ENCODE measurements at places on chromosomes 4 and X.

- no peak for DNase-seq
Observed at GRCh38 chr4:102404431-102404969, 59.2 kb upstream of the SLC39A8 start.

DNA sequence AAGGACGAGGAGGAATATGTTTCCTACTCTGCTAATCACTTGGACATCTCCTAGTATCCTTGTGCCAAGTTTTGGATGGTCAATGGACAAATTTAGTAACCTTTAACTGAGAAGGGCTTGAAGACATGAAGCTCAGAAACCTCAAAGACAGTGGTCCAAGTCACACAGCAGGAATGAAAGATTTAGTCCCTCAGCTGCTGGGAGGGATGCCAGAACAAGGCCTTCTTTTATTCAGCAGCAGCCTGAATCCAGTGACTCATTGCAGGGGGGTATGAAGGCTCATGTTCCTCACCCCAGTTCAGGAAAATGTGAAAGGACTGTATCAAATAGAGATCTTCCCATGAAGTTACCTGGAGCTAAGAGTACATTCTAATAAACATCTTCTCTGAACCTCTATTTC, 214.9 kb upstream of the UGT8 start:
- DNase-seq, result peak; percentile 77

- peak; percentile 94 for DNase-seq
Observed at GRCh38 chr4:6732441-6733357, 16.7 kb downstream of the BLOC1S4 start.

- no peak for DNase-seq
Observed at GRCh38 chr4:98170035-98170434, 26.8 kb upstream of the STPG2 start.

GRCh38 chr4:184715526-184715925, 18.4 kb downstream of the CENPU start:
- no peak for DNase-seq

GRCh38 chr4:7074426-7074825, 6.6 kb upstream of the GRPEL1 start:
- DNase-seq, result peak; percentile 32

DNA sequence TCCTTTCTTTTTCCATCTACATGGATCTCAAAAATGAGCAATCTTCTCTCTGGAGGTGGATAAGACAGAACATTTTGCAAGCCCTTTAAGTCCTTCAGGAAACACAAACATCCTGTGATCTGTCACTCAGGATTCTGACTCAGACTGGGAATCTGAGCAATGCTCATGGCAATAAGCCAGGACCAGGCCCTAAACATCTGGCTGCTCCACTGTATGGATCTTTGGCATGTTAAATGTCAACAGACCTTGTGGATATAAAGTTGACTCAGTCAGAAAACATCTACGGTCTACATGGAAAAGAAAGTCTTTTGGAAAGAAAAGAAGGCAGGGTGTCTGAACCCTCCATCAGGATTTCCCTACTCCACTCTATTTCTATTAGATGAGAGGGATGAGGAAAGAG, 17.8 kb upstream of the CHIC2 start:
- DNase-seq, result peak; percentile 91

DNA sequence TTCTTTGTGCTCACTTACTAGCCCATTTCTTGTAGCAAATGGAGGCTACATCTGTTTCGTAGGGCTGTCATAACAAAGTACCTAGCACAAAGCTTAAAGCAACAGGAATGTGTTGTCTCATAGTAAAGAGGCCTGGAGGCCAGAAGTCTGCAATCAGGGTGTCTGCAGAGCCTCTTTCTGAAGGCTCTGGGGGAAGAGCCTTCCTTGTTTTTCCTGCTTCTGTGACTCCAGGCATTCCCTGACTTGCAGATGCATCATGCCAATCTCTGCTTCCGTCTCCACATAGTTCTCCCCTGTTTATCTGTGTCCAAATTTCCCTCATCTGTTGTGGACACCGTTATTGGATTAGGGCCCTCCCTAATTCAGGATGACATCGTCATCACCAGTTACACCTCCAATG, 67.1 kb downstream of the SHROOM2 start:
- DNase-seq, result no peak

- no peak for DNase-seq
Observed at GRCh38 chr4:14716691-14717090, 285.6 kb upstream of the CPEB2 start.

GRCh38 chr4:145179281-145179860, 1.0 kb downstream of the OTUD4 start:
- DNase-seq, result peak; percentile 56

- DNase-seq, result no peak
Observed at GRCh38 chr4:9924750-9925149, 96.5 kb downstream of the SLC2A9 start.

GRCh38 chrX:11756354-11757318, 1.4 kb upstream of the MSL3 start:
- DNase-seq, result no peak

- peak; percentile 40 for DNase-seq
Observed at GRCh38 chrX:71301195-71301924, at the start of gene ITGB1BP2. Gene ITGB1BP2 (plus strand): TSS chrX:71301750. CDS start chrX:71301807, 57 bp downstream.

GRCh38 chr4:30460818-30461217, 259.4 kb upstream of the PCDH7 start:
- DNase-seq, result no peak

- DNase-seq, result no peak
Observed at GRCh38 chr4:182286931-182287330, 43.7 kb downstream of the TENM3 start.

DNA sequence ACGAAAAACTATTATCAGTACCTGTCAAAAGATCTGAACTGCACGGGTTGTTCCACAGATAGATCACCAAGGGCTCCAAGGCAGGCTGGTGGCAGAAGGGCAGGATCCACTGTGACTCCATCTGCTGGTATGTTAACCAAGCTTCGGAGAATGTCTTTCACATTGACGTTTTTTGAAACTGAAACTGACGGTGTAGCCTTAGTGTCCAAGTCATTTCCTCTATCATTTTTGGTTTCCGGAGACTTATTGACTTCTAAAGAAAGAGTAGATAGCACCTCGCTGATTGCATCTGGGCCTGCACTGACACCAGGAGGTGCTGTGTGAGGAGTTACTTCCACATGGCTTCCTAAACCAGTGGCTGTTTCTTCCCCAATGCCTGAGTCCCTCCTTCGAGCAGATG, 186.9 kb downstream of the LRBA start:
- no peak for DNase-seq

GRCh38 chrX:30196322-30196721, 19.0 kb upstream of the MAGEB2 start:
- DNase-seq, result peak; percentile 13

DNA sequence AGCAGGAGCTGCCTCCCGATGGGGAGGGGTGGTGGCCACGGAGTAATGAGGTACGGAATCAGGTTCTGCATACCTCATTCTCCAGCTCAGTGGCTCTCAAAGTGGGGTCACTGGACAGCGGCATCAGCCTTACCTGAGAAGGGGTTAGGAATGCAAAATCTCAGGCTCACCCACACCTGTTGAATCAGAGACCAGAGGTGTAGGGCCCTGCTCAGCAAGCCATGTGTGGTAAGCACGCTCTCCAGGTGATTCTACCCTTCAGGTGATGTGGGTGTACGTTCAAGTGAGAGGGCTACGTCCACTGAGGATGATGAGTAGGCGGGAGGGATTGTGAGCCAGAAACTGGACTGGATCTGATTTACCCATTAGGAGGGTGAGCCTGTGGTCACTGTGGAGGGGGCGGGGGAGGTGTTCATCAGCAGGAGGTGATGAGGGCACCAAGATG, 65.8 kb downstream of the ANAPC4 start:
- no peak for DNase-seq

DNA sequence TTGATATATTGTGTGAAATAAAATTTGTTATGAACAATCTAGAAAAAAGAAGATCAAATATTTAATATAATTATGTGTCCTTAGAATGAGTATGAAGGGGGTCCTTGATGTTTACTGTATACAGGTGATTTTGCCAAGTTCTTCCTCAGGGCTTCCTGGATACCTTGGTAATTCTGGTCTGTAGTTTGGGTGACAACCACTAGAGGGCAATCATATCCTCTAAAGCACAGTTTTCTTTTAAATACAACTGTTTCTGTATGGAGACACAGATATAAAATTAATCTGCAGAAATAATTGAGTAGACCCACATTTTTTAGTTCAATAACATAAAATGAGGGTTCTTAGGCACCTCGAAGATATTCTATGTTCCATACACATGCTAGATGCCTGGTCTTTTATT, 157.7 kb downstream of the SPANXN1 start:
- DNase-seq, result peak; percentile 20

- DNase-seq, result peak; percentile 11
Observed at GRCh38 chr4:110059556-110060191, 138.7 kb downstream of the ELOVL6 start.

DNA sequence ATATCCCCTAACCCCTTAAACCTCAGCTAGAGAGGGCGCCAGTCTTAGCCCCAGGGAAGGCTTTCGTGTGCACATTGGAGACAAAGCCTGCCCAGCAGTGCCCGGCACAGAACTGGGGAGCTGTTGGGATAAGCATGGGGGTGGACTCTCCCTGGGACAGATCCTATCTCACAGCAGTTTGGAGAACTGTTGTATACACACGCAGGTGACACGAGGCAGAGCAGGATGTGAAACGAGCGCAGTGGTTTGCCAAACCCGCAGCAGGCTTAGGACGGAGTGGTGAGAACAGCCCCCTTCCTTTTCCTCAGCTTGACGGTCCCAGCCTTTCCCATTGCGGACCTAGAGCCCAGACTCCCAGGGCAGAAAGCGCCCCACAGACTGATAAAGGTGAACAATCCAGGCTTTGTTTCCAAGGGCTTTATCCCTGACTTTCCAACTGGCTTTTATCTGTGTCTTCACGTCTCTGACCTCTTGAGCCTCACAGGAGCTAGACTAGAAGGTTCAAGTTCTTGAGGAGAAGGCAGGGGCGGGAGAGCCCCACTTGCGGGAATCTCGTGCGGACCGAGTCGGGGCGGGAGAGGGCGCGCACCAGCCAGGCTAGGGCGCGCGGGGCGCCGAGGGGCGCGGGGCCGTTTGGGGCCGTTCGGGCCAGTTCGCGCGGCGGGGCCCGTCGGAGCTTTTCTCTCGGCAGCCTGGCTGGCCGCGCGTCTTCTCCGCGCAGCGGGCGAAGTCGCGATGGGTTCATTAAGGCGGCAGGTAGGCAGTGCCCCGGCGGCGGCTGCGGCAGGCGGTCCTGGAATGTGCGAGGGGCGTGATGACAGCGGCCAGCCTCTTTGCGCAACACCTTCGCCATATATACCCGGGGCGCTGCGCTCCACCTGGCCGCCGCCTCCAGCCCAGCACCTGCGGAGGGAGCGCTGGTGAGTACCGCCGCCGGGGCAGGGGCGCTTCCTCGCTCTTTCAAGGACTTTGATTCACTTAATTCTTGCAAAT, at the start of gene SLC34A2:
Gene SLC34A2, plus strand, starts transcription at position 881 of the 993 bp plus-strand sequence. CDS start 6,650 bp downstream, outside the sequence.
- DNase-seq, result no peak

DNA sequence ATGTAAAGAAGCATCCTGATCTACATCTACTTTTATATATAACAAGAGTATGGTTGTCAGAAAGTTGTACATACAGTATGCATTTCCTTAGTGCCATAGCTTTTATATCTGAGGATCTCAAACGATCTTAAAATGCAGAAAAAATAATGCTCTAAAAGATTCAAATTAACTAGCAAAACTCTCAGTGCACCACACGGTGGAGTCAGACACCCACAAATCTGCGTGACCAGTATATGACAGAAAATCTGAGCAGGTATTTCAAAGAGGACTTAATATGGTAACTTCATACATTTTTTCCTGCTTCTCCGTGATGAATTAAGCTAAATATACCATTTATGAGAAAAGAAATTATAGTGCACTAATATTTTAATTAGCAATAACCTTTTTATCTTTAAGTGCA, 803.0 kb downstream of the DMD start:
- DNase-seq, result no peak

GRCh38 chrX:1534301-1535168, 2.5 kb downstream of the P2RY8 start:
- DNase-seq, result no peak

DNA sequence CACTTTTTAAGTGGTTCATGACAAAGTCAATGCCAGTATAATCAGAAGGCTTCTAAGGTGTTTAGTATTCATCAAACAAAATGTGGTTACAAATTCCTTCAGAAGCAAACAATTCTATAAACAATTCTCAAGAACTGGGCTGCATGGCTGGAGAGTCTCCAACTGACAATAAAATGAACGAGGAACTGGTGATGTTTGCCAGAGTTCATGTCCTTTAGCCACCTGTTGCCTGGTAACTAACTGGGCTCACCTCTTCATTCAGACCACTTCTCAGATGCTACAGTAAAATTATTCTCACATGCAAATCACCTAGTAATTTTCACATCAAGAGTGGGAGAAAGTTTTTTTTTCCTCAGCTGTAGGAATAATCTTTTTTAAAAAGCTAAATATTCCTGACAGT, 53.3 kb downstream of the CAMK2D start:
- DNase-seq, result peak; percentile 3

- no peak for DNase-seq
Observed at GRCh38 chrX:10370976-10371375, 214.2 kb downstream of the CLCN4 start.

DNA sequence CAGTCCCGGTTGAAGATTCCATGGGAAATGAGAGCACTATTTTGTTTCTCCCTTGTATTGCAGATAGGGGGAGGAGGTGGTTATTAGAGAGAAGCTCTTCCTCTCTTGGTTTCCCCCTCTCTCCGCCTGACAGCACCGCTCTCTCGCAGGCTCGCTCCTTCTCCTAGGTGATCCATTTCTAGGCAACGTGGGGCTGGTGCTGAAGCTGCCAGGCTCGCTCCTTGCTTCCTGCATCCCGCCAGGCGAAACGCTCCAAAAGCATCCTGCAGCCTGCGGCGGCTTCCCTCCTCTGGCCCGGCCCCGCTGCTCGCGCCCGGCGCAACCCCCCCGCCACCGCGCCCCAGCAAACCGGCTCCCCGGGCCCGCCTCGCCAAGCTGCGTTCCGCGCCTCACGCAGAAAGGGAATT, at the start of gene GRID2:
Gene GRID2, plus strand, starts transcription at position 346 of the 407 bp plus-strand sequence.
- DNase-seq, result no peak

- no peak for DNase-seq
Observed at GRCh38 chr4:6280365-6280996, 10.8 kb downstream of the WFS1 start.

GRCh38 chr4:142824368-142824767, 21.7 kb downstream of the INPP4B start:
- peak; percentile 32 for DNase-seq

- DNase-seq, result peak; percentile 10
Observed at GRCh38 chr4:147056940-147057610, 111.4 kb upstream of the TTC29 start.

GRCh38 chr4:20403290-20403689, 151.6 kb downstream of the SLIT2 start:
- DNase-seq, result no peak

GRCh38 chr4:183876268-183876934, 28.7 kb upstream of the STOX2 start:
- no peak for DNase-seq

DNA sequence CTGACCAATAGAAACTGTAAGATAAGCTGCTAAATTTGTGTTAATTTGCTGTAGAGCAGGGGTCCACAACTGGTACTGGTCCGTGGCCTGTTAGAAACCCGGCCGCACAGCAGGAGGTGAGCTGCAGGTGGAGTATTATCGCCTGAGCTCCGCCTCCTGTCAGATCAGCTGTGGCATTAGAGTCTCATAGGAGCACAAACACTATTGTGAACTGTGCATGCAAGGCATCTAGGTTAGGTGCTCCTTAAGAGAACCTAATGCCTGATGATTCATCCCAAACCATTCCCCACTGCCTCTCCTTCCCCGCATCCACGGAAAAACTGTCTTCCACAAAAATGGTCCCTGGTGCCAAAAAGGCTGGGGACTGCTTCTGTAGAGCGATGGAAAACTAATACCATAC, 19.7 kb downstream of the FBXW7 start:
- DNase-seq, result peak; percentile 11

- no peak for DNase-seq
Observed at GRCh38 chr4:152556834-152557233, 20.9 kb upstream of the FBXW7 start.

- no peak for DNase-seq
Observed at GRCh38 chr4:136395212-136395722, 1137.0 kb downstream of the PCDH18 start.
